ENCODE measurements at places on chromosomes 5 and 9.

- no peak for DNase-seq
Measured at GRCh38 chr5:127343866-127344265, 53.3 kb downstream of the MEGF10 start.

DNA sequence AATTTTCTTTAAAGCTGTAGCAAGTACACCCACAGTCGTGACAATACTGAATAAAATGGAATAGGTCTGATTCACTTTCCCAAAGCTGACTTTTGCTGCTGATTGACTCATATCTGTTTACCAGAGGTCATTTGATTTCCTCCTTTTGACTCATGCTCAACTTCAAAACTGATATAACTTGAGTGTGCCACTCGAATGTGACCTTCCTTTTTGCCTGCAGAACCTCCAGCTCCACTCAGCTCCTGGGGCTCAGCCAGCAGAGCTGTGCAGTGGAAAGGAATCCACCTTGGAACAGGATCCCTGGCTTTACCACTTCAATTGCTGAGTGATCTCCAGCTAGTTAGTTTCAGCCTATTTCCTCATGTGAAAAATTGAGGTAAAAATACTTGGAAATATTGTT is 84.1 kb downstream of the FEM1C start:
- DNase-seq, result no peak

DNA sequence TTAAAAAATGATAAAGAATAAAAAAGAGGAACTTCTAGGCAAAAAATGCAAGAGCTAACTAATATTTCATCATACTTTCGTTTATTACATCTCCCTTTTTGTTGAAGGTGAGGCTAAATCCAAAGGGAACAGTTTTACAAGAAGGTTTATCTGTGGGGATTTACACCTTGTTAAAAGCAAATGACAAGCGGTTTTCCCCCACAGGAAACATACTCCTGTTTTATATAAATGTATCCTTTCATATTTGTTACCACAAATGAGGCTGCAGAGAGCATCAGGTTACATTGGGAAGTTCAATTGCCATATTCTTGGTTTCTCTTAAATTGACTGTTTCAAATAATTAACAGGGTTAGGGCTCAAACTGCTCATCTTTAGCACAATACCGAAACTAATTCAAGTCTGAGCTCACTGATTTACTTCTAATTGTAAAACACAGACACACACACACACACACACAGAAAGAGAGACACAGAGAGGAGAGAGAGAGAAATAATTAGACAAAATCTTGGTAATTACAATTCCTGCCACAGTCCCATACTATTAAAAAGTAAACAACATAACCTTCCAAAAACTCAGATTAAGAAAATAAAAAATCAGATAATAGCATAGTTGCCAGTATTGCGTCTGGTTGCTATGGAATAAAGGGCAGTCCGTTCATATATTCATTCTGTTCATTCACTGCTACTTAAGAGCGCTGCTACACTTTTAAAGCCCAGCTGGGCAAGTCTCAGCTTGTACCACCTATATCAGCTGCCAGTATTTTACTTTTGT is 17.1 kb downstream of the RFX3 start:
- no peak for DNase-seq

- no peak for DNase-seq
Measured at GRCh38 chr5:123879071-123879470, 367.1 kb downstream of the CSNK1G3 start.

- DNase-seq, result no peak
Measured at GRCh38 chr5:107516452-107517184, 154.1 kb downstream of the EFNA5 start.

- no peak for DNase-seq
Measured at GRCh38 chr5:593511-593910, 18.6 kb upstream of the CEP72 start.

GRCh38 chr9:13932528-13933267 is 381.2 kb downstream of the NFIB start:
- DNase-seq, result no peak

All from cortex of kidney (tissue), 1 donor.